ENCODE measurements at places on chromosomes 3 and 15. TPM values are rescaled to one million over a fixed set of nuclear protein-coding genes. Genes with fewer than 3 reads are reported as not detected.

Gene CCRL2
- total RNA-seq = 7.2 TPM

GRCh38 chr3:49790626-49791411 is 4.5 kb upstream of the IP6K1 start:
- DNase-seq = no peak
- H3K36me3 ChIP-seq = no peaks in the 10 kb centered on the region
- peaks cover 5% of the 10 kb centered on the region for H3K4me1 ChIP-seq
- no peaks in the 10 kb centered on the region for H3K27me3 ChIP-seq
- H3K27ac ChIP-seq = no peak overlapping the region
- no peak overlapping the region for H3K4me3 ChIP-seq

Gene KCTD6
- total RNA-seq = 15.7 TPM

DNA sequence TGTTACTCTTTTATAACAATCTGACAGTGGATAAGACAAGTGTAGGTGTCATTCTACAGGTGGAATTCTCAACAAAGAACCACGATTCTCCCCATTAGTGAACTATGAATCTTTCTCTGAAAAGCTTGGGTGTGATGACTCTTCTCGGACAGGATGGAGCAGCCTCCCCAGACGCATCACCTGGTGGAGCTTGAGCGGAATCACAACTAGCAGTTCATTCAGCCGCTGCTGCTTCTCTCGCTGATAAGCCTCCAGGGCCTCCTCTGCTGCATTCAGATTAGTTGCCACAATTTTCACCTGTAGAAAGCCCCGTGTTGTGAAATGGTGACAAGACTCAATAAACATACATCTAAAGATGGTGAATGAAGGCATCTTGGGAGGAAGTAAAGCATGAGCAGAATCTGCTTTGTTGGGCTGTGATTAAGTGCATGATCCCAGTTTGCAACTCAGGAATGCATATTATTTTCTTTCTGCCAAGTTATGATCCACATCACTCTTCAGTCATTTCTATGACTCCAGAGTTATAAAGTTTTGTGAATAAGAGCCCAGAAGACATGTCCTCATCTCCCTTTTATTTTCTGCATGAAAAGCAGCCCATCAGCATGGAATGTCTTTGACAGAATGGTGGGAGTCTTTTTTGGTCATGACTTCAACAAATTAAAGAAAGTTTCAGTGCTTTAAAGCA is 93.6 kb downstream of the BOC start:
- no peaks in the 10 kb centered on the region for H3K4me1 ChIP-seq
- H3K36me3 ChIP-seq = no peaks in the 10 kb centered on the region
- H3K4me3 ChIP-seq = no peak overlapping the region
- no peak for DNase-seq
- no peaks in the 10 kb centered on the region for H3K27me3 ChIP-seq
- H3K27ac ChIP-seq = no peak overlapping the region

GRCh38 chr15:71387810-71388209 is 272.5 kb downstream of the THSD4 start:
- H3K4me1 ChIP-seq = peaks cover 5% of the 10 kb centered on the region
- H3K27me3 ChIP-seq = no peaks in the 10 kb centered on the region
- DNase-seq = no peak
- no peaks in the 10 kb centered on the region for H3K36me3 ChIP-seq
- no peak overlapping the region for H3K4me3 ChIP-seq

Gene GP9
- not detected for total RNA-seq
